ENCODE measurements at places on chromosomes 6 and 20.
A peak's percentile ranks its signal among the peaks of the same experiment; 100 is the strongest.

DNA sequence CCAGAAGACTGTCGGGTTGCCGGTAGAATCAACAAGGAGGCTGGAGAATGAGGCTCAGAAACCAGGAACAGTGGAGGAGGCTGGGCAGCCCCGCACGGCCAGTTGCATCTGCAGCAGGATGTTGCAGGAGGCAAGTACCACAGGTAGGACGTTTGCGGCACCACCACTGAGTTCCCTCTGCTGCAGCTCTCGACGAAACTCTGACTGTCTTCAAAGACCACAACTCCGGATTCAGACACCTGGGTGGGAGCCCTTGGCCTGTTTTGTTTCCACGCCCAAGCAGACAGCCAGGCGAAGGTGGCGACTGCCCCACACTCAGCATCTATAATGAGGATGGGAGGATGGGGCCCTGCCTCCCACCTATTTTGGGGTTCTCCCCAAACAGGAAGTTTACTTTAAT, 218.2 kb downstream of the ZDHHC14 start:
- no peak for DNase-seq

GRCh38 chr6:11712760-11713159, 65.8 kb downstream of the ADTRP start:
- DNase-seq, result peak; percentile 67

GRCh38 chr6:62390401-62390800, 104.4 kb upstream of the KHDRBS2 start:
- no peak for DNase-seq

- no peak for DNase-seq
Observed at GRCh38 chr6:149387779-149388512, 12.1 kb upstream of the SUMO4 start.

DNA sequence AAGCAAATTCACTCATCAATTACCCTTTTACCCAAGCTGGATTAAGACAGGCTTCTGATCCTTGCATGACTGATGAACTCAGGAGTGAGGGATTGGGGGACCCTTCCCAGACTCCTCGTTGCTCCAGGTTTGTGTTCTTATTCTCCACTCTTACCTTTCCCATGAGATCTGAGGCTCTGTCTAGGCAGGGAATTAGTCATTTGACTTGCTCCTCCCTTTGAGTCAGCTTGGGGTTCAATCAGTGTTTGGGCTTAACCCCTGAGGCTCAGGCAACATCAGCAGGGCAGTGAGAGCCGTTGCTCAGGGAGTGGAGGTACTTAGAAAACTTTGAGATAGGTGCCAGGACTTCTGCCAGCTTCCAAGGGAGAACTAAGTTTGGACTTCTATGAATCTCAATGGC, 20.7 kb upstream of the TOX2 start:
- no peak for DNase-seq

- DNase-seq, result no peak
Observed at GRCh38 chr20:21092806-21093205, 13.4 kb downstream of the LINC00237 start.

DNA sequence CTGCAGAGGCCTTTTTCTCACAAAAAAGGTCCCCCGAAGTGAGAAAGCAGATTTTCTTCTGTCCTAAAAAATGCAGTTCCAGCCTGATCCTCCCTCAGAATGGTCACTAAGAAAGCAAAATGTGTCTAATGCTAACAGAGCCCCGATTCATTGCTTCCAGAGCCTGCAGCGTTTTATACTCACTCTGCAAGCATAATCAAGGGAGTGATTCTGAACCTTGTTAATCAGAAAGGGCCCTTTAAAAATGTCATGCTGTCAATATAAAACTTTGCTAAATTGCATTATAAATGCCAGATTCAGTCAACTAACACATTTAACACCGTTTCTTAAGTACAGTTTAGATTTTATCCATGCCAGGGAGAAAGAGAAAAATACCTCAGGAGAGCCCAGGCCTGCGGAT, 202.8 kb downstream of the CD83 start:
- DNase-seq, result no peak

DNA sequence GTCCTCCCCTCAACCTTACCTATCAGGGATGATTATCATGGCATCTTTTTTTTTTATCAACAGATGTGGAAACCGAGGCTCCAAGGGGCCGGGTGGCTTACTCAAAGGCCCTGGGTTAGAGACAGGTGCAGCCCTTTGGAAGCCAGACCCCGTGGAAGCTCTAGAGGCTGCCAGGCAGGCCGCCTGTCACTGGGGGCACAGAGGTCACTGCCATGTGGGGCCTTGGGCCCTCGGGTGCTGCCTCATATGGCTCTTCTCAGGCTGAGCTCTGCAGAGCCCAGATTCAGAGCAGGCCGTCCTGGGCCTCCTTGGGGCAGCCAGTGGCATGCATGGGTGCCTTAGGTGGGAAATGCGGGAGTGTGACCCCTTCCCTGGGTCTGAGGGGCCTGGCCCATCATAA, 136.3 kb downstream of the PHACTR3 start:
- DNase-seq, result no peak

DNA sequence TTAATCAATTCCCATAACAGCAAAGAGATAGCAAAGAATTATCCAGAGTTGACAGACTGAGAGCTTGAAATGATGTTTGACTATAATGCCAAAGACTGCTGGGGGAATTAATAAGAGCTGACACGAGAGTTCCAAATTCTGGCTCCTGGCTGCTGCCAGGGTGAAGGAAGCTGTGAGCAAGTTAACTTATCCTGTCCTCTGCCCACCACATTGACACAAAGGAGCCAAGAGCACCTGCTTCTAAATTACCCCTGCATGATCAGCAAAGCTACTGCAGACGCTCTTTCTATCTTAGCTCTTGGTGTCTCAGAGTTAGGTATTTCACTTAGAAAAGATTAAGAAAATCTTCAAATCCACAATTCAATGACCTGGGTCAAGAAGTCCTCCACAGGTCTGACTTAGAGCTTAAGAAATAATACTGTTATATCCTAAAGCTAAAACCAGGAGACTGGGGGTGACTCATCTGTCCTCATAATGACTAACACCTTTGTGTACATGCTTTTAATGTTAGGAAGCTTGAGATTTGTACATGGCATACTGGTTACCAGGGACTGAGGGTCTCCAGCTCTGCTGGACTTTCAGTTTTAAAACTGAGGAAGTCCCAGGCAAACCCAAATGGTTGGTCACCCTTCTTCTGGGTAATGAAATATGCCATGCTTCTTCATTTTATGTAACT, 13.2 kb upstream of the FRK start:
- DNase-seq, result no peak

GRCh38 chr6:3568396-3569082, 111.7 kb upstream of the SLC22A23 start:
- no peak for DNase-seq

DNA sequence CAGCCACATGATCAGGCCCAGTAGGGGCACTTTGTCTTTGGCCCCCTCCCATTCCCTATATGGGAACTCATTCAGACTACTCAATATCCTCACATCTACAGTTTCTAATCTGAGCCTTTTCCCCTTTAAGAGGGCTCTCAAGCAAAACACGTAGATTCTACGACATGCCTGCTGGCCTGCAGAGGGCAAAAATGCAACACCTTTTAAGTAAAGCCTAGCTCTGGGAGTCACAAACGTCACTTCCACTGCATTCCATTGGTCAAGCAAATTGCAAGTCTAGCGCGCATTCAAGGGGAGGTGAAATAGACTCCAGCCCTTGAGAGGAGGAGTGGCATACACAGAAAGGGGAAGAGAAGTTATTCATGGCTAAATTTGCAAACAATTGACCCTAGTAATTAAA, 70.6 kb downstream of the CDC40 start:
- no peak for DNase-seq

Data from activated naive CD4-positive, alpha-beta T cell treated with anti-CD3 and anti-CD28 coated beads, Interleukin-2, amount 50 U/mL, for 72 hours (primary cell).